Stimulated activated CD4-positive, alpha-beta T cell treated with anti-CD3 and anti-CD28 coated beads, Interleukin-2, amount 100 ng/mL, for 4 hours (primary cell): ENCODE measurements at places on chromosomes 5 and 9.
A peak's percentile ranks its signal among the peaks of the same experiment; 100 is the strongest.

DNA sequence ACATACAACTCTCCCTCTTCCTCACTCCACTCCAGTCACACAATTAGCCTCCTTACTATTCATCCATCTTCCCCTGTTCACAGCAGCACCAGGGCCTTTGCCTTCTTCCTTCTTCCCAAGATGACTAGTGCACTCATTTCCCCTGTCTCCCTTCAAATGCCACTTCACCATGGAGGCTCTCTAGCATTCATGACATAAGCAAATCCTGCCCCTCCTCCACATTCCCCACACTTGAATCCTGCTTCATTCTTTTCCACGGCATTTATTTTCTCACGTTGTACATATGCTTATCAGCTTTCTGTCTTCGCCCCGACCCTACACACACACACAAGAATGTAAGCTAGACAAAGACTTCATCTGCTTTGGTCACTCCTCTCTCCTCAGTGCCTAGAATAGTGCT is 133.3 kb downstream of the CDK5RAP2 start:
- no peak for DNase-seq

GRCh38 chr9:3873818-3874217 is 348.0 kb upstream of the RFX3 start:
- DNase-seq = no peak

- DNase-seq = no peak
These were observed 29.8 kb downstream of the TDRD7 start for GRCh38 chr9:97441729-97442128.

- DNase-seq = peak; percentile 59
These were observed 5.0 kb upstream of the RNF44 start for GRCh38 chr5:176542135-176542595.

DNA sequence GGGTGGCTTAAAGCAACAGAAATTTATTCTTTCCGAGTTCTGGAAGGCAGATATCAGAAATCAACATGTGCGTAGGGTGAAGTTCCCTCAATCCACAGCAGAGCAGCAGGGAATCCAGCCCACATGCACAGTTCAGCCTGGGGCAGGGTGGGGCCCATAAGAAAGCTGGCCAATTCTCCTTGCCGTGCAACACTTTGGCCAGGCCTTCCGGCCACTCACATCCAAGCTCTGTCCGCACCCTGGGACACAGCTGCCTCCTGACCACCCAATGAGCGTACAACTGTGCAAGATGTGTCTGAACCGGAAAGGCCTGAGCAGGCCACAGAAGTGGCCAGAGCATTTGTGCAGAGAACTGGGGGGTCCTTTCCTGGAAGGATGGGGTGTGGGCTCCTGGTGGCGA is 274.9 kb downstream of the GADD45G start:
- DNase-seq = no peak

- no peak for DNase-seq
These were observed 135.2 kb upstream of the CLINT1 start for GRCh38 chr5:157993986-157994691.

- DNase-seq = no peak
These were observed 16.9 kb downstream of the TMEM174 start for GRCh38 chr5:73189871-73190376.

- no peak for DNase-seq
These were observed 12.4 kb downstream of the UBAP1 start for GRCh38 chr9:34190996-34191892.

DNA sequence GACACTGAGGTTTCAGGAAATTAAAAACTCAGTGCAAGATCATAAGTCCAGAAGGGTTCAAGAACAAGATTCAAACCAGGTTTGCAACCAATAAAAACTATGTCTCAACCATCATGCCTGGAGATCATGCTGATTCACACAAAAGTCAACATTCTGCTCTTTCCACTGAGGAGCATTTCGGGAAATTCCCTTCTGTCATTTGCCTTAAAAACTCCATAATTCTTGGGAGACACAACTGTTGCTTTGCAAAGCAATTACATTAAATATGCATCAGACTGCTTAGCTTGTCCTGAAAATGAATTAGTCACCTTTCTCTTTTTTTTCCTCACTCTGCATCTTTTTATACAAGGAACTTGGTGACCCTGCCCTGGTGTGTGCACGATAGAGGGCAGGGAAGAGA is 275.9 kb upstream of the ZNF462 start:
- no peak for DNase-seq

DNA sequence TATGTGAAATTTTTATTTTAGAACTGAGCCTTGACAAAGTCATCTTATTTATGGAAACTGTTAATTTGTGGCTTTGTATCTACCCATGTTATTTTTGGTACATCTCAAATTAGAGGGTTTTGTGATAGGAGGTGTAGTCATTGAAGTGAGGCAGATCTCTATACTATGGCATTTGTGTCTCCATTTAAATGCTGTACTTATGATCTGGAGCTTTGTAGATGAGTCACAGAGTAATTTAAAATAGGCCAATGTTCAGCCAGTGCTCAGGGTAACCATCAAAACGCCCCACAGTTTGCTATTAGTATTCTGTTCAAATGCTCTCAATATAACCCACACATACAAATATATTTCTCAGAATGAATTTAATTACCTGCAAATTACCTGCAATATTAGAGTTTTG is 351.5 kb upstream of the KLF9 start:
- no peak for DNase-seq

DNA sequence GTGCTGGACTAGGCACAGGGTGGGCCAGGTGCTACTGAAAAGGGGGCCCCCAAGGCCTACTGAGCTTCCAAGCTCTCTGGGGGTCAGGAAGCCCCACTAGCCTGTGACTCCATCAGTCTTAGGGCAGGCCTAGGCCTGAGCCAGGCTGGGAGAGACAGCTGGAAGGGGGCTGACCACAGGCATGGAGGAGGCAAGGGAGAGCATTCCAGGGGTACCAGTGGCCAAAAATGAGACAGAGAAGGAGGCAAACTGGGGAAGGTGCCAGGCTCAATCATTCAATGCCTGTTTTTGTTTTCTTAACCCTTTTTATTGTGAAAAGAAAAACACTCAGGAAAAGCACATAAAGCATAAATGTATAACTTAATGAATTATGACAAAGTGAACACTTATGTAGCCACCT is 26.2 kb upstream of the TCF7 start:
- DNase-seq = no peak

DNA sequence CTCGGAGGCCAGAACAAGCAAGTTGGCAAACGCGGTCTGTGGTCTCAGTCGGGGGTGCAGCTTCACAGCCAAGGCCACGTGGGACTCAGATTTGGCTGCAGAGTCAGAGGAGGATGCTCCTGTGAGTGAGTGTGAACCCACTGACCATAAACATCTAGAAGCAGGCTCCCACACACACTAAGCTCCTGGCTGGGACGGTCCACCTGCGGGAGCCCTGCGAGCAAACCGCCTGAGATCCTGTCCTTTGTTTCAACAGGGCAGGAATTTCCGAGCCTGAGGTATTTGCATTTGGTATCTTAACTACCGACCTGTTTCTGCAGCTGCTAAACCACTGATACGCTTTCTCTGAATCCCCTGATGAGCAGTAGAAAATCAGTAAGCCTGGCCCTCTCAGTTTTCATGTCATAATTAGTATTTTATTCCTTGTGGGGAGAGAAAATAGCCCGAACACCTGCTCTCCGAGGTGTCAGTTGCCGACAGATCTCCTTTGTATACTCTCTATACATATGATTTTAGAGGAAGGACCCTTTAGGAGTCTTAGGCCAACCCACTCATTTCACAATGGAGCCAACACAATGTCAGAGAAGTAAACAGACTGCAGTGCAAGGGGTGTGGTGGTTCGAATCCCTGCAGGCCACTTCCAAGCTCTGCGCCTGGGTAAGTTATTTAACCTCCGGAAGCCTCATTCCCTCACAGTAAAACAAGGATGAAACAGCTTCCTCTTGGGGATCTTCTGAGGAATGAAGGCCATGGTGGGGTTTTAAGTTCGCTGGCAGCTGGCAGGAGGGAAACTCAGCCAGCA is 40.9 kb upstream of the PWWP2A start:
- DNase-seq = no peak

GRCh38 chr9:114301798-114302565 is 20.9 kb upstream of the ORM1 start:
- DNase-seq = no peak

GRCh38 chr5:99331061-99331460 is 402.3 kb upstream of the CHD1 start:
- DNase-seq = no peak

DNA sequence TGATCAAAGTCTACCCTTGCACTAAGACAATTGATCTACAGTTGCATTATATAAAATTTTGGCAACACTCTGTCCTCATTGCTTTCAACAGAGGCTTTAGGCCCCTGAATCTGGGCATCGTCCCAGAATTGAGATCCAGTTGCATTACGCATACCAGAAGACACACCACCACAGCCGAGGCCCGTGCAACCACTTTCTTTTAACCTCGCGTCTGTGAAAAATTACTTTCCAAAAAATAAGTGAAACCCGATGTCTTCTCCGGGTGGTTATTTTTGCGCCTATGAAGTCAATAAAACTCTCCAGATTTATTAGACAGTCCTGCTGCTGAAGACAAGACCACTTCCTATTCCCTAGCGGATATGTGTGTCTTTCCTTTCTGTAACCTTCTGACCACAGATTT is 52.1 kb upstream of the NFIB start:
- no peak for DNase-seq

GRCh38 chr5:4215143-4215542 is 619.5 kb downstream of the IRX1 start:
- no peak for DNase-seq

GRCh38 chr9:101514071-101514470 is 19.6 kb upstream of the RNF20 start:
- no peak for DNase-seq

GRCh38 chr9:8491563-8491962 is 692.0 kb upstream of the DMAC1 start:
- DNase-seq = no peak

GRCh38 chr5:137279521-137280231 is 219.4 kb downstream of the SPOCK1 start:
- no peak for DNase-seq

DNA sequence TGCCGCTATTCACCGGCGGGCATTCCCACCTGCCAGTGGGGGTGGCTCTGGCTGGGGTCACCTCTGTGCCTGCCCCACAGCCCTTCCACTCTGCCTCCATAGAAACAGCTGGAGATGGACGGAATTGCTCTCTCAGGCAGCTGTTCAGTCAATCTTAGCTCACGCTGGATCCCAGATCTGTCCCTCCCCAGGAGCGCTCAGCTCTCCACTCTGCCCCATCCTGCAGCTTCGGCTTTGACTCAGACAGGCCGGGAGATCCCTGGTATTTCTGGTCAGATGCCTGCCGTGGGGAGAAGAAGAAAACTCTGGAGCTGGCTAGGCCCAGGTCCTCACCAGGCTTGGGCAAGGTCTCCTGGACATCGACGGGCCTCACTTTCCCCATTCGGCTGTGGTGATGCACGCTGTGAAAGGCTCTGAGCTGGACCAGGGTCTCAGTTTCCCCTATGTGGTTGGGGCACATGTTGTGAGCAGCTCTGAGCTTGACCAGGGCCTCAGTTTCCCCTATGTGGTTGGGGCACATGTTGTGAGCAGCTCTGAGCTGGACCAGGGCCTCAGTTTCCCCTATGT is 7.6 kb upstream of the SLC9A3 start:
- DNase-seq = no peak

DNA sequence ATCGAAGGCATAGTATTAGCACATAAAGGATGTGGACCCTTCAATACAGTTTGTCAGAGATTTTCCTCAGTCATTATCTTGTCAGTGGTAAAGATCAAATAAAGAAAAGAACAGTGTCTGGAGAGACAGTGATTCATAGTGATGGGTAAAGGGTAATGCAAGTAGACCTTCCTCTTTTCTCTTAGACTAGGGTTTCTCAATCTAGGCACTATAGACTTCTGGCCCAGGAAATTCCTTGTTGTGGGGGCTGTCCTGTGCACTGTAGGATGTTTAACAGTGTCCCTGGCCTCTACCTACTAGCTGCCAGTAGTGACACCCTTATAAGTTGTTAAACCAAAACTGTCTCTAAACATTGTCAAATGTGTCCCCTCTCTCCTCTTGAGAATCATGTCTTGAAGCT is 6.9 kb downstream of the CAMK4 start:
- no peak for DNase-seq

- no peak for DNase-seq
These were observed 16.3 kb upstream of the PRR16 start for GRCh38 chr5:120447706-120448239.

DNA sequence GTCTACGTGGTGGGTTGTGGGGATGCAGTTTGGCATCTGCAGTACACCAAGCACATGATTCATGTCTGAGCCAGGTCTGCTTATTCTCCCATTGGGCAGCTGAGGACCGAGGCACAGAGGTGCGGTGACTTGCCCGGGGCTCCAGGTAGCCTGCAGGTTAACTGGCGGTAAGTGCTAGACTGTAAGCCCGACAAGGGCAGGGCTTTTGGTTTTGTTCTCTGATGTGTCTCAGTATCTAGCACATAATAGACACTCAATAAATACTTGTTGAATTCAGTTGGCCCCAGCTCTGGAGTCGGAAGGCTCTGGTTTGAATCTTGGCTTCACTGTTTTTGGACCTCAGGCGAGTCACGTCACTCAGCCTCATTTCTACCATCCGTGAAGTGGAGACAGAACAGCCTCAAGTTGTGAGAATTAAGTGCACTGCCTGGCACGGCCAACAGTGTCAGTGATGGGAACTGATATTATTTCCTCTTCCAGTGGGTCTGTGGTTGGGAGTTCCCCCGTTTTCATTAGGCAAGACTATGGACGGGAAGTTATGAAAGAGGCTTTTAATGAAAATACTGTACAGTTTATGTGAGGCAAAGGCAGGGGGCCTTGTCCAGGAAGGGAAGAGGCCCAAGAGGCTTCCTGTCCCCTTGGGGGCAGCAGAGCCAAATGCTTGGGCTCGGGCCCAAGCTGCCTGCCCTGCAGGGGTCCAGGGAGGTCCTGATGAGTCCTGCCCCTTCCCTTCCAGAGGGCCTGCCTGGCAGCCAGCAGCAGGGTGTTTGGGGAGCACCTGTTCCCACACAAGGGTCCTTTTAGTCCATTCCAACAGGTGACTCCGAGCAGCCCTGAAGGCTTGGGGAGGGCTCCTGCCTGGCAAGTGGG is 3.3 kb downstream of the PRELID1 start:
- no peak for DNase-seq

DNA sequence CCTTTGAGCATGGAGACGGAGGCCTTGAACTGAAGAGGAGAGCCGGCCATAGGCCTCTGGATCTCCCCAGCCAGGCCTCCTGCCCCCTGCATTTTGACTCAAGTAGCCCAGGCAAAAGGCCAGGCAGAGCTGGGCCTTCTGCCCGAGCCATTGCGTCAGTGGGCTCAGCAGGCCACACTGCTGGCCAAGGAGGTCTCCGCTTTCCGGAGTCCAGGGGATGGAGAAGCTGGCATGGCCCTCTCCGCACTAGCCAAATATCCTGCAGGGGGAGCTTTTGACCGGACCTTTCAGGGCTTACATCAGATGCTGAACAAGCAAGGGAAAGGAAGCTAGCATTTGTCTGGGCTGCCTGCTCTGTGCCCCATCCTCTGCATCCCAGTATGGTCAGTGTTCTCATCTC is 386.8 kb downstream of the TRIM36 start:
- DNase-seq = no peak

GRCh38 chr5:175535796-175536195 is 57.4 kb downstream of the SFXN1 start:
- DNase-seq = no peak

- no peak for DNase-seq
These were observed 53.7 kb downstream of the MAP1B start for GRCh38 chr5:72160959-72161358.

GRCh38 chr9:114227288-114228015 is 72.1 kb downstream of the COL27A1 start:
- DNase-seq = no peak

- DNase-seq = no peak
These were observed 474.9 kb upstream of the CDH10 start for GRCh38 chr5:25119650-25120049.

GRCh38 chr5:177402271-177403043 is 2.0 kb upstream of the PFN3 start:
- peak; percentile 62 for DNase-seq

- no peak for DNase-seq
These were observed 28.8 kb downstream of the ANXA6 start for GRCh38 chr5:151128817-151129216.
